CD4-positive, alpha-beta T cell treated with Interleukin-12 subunit alpha and Interleukin-12 subunit beta, for 1 hour (primary cell): ENCODE measurements at places on chromosomes 16 and 17.

DNA sequence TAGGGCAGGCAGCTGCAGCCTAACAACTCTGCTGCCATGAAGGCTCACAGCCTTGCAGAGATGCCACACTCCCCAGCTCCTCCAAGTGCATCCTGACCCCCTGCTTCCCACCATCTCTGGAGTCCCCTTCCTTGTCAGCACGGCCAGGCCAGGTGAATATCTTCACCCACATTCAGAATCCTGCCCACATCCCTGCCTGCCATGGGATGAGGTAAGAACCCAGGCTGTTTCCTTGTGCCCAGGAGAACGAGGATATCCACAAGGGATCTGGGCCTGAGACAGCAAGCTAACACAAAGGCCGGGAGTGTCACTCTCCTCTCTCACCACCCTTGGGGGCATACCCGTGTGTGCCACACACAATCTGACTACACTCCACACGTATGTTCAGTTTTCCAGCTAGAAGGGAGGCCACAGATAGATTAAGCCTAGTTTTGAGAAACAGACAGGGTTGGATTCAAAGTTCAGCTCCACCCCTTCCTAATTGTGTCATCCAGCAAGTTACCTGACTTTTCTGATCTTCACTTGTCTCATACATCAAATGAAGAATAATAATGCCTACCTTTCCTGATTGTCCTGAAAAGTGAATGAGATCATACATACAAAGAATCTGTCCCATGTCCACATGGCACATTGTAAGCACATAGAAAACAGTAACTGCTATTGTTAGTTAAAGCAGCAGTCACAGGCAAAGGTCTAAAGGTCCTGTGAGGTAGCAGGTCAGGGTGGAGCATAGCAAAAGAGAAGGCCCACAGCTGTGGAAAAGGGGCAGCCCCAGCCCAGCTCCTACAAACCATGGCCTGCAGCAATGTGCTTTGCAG is 17.4 kb upstream of the SUPT4H1 start:
- DNase-seq = no peak

- no peak for DNase-seq
Measured at GRCh38 chr17:60156746-60157145, 7.0 kb downstream of the CA4 start.

GRCh38 chr17:79905832-79906231 is 66.6 kb upstream of the CBX4 start:
- no peak for DNase-seq

GRCh38 chr16:78889346-78889745 is 711.2 kb downstream of the MAF start:
- no peak for DNase-seq

DNA sequence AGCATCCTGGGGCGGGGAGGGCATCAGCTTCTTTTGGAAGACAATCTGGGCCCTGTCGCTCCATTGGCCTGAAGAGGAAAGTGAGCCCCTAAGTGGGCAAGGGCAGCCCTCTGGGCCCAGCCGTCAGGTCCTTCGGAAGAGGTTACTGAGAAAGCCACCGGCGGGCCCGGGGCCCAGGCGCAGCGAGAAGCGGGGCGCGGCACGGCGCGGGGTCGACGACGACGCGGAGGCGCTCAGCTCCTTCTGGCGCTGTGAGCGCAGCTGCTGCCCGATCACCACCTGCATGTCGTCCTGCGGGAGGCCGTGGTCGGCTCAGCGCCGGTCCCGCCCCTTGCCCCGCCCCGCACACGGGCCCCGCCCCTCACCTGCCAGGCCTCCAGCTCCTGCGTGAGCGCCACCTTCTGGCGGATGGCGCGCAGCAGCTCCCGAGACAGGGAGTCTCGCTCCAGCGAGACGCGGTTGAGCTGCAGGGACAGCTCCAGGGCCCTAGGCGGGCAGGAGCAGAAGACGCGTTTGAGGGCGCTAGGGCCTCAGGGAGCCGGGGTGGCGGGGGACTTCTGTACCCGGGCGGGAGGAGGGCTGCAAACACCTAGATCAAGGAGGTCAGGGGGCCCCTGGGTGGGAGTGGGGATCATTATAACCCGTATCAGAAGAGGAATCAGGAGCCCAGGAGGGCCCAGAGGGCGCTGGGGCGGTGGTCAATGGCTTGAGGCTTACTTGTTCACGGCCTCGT is 4.3 kb downstream of the THOC6 start:
- DNase-seq = peak; percentile 91

DNA sequence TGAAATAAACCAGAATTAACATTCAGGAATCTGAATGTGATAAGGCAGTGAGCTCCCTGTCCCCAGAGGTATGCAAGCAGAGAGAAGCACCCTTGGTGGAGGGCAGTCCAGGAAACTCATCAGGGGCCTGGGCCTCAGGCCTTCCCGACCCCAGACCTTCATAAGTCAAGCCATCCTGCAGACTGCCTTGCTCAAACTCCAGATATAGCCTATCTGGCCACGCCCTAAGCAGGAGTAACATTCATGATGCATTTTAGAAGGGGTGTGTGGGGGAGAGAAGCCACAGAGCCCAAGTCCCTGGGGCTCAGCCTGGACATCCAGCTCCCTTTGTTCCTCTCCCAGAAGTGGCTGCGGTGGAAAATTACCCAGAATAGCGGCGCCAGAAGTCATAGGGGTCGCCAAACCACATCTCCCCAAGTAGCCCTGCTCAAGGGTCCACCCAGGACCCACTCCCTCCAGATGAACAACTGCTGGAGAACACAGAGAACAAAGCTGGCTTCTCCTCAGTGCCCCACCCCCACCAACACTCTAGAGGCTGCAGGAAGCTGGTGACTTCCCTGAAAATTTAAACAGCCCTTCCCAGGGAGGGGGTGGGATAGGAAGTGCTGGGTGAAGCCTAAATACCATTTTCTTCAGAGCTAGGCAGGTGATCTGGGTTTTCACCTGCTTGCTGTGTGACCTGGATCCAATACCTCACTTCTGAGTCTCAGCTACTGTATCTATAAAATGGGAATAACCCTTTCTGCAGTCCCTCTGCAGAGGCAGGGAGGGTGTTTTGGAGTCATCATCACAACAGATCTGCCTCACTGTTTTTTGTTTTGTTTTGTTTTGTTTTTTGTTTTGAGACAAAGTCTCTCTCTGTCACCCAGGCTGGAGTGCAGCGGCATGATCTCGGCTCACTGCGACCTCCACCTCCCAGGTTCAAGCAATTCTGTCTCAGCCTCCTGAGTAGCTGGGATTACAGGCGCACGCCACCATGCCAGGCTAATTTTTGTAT is 1.5 kb upstream of the SREBF1 start:
- no peak for DNase-seq

DNA sequence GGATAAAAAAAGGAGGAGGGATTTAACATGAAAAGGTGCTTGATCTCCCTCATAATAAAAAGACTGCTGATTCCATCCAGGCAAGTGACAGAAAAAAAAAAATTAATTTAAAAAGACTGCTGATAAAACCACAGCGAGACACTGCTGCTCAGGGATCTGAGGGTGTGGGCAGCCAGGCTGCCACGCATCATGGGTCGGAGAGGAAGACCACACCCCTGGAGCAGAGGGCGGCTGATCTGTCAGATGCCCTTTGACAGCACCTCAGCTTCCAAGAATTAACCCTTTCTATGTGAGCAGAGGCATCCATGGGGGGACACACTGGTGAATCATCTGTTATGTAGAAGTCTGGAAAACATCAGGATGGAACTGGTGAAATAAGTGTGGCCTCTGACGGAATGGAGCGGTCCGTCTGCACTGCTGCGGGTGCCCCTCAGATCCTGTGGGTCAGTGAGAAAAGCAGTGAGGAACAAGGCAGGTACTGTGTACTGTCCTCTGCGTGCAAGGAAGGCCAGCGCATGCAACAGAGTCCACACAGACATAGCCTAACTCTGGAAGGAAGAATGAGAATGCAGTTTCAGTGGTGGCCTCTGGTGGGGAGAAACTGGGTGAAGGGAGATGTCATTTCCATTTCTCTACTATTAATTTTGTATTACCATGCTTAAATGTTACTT is 19.8 kb downstream of the MAPT start:
- no peak for DNase-seq

DNA sequence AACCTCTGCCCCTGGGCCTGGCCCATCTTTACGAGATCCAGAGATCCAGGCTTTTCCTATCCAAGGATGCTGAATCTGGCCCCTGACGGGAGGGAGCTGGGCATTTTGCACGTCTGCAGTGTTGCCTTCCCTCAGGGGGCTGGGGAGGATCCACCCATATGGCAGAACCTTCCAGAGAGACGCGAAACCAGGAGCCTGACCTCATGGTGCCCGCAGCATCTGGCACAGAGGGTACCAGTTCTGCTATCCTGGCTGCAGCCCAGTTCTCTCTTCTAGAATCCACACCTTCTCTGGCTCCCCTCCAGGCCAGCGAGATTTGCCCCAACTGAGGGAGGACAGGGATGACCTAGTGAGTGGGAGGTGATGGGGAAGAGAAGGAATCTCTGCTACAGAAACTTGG is 20.5 kb upstream of the ZNF652 start:
- DNase-seq = no peak

- no peak for DNase-seq
Measured at GRCh38 chr17:80096561-80097021, 4.8 kb upstream of the GAA start.

DNA sequence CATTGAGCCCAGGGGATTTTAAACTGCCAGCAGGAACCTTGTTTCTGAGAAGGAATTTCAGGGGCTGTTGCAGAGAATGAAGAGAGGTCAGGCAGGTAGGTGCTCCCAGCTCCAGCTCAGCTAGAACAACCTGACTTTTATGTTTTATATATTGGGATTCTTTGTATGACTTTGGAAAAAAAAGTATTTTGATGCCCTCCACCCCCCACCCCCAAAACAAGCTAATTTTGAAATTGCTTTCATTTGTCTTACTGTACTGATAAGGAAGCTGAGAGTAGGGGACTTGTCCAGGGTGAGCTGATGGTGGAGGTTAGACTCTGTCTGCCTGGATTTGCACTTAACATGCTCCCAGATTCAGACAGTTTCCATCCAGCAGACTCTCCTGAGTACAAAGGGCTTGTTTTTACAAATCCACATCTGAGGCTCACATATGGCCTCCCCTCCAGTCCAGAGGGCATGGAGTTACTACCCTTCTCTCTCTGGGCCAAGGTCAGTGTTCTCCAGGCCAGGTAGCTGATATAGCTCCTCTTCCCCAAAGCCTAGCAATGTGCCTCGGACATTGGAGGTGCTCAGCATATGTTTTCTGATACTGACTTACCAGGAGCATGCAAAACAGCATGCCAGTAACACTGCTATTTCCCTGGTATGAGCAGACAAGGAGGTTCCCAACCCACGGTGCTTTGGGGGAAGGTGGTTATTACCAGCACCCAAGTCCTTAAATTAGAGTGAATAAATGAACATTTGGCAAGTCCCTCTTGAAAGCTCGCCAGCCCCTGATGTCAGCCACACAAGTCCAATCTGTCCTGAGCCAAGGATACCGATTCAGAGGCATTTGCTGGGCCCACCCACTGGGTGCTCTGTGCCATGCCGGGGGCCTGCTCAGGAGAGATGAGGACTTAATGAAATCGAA is 11.3 kb downstream of the STX1B start:
- DNase-seq = no peak

- no peak for DNase-seq
Measured at GRCh38 chr17:178292-179065, 3.0 kb downstream of the DOC2B start.

DNA sequence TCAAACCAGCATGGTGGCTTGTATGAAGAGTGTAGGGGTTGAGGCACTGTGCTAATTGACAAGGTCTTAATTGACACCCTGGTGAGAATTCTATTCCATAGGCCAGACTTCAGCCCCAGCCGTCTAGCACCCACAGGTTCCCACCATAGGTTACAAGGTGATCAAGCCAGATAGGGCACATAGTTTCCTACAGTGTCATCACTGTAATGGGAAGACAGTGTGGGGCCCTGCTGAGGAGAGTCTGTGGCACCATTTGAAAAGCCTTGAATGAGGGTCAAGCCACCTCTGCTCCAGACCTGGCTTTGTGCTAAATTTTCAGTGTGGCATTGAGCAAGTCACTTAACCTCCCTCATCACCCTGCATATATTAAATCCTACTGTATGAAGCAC is 36.2 kb downstream of the YPEL2 start:
- no peak for DNase-seq

- no peak for DNase-seq
Measured at GRCh38 chr17:68707031-68707430, 105.9 kb upstream of the FAM20A start.

- no peak for DNase-seq
Measured at GRCh38 chr17:20120836-20121235, 111.7 kb downstream of the SPECC1 start.

GRCh38 chr16:85549766-85550421 is 63.2 kb upstream of the GSE1 start:
- no peak for DNase-seq

DNA sequence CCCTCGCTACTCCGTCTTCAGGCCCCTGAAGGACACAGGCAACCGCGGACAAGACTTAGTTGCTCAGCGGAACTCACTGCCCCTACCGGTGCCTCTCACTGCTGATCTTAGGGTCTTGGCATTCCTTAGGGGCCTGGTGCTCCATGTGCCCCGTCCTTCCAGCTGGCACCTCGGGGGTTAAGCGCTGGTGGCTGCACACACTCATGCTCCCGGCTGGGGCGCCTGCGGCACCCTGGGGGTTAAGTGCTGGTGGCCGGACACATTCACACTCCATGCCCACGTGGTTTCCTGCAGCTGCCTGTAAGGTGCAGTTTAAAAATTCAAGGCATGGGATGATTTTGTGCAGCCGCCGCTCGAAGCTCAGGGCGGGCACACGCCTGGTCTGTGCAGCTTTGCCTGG is 45.1 kb downstream of the BAIAP2 start:
- no peak for DNase-seq

- peak; percentile 15 for DNase-seq
Measured at GRCh38 chr16:15874745-15875314, 13.6 kb downstream of the CEP20 start.

DNA sequence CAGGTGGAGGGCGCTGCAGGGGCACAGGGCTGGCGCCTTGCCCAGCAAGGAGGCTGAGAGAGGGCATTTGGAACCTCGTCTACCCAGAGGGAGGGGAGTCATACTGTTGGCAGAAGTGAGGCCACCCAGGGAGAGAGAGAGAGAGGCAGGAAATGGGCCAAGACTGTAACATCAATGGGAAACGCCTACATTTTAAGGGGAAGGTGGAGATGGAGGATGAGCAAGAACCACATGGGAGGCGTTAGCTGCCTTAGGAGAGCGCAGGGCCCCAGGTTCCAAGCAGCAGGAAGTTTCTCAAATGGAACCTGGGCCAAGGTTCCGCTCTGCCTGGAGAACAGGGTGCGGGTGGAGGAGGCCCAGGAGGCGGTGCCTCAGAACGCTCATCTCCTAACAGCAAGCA is 2.7 kb upstream of the WFDC1 start:
- DNase-seq = no peak
